ENCODE measurements at places on chromosomes 7 and 10.

- no peak for DNase-seq
Observed at GRCh38 chr7:129150199-129150996, 5.9 kb downstream of the TSPAN33 start.

DNA sequence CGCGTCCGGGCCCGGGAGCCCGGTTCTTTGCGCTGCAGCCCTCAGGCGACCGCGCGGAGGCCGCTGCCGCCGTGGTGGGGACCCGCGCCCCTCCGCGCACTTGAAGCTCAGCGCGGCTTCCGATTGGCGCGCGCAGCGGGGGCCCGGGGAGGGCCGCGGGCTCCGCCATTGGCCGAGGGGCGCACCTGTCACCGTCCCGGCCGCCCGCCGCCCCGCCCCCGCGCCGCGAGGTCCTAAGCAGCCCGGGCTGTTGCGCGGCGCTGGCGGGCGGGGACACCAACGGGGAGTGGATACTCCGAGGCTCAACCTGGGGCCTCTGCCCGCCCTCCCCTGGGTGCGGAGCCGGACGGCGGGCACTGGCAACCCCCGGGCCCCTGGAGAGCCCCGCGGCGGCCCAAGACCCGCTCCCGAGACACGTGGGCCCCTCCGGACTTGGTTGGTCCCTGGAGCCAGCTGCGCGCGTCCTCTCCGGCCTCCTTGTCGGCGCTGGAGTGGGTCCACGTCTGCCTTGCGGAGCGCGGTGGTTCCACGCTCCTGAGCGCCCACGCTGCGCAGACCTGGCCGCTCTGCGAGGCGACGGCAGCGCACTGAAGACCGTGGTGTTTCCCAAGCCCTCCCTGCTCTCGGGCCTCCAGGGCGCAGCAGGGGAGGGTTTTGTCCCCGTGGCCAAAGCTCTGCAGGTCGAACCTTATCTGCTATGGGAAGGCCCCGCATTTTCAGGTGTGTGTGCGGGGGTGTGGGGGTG lies at the start of gene MNX1:
MNX1 (minus strand) TSS at position 76 of the 745 bp plus-strand sequence. CDS start 313 bp downstream, outside the sequence.
- DNase-seq = no peak

- DNase-seq = no peak
Observed at GRCh38 chr7:112081778-112082177, 124.4 kb downstream of the DOCK4 start.

GRCh38 chr10:50600831-50601477 lies 22.8 kb downstream of the SGMS1 start:
- peak; percentile 61 for DNase-seq

DNA sequence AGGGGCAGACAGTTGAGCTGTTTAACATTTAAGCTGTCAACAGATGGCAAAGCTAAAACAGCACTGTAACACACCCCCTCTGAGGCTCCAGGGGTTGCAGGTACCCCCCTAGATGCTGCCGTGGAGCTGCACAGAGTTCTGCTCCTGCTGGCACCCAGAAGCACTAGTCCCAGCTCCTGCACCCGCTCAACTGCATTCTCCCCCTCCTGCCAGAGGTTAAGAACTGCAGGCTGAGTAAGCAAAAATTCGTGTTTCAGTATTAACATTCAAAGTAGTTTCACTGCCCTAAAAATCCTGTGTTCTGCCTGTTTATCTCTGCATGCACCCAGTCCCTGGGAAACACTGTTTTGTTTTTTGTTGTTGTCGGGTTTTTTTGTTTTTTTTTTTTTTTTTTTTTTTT lies 790.8 kb upstream of the KCND2 start:
- peak; percentile 12 for DNase-seq

GRCh38 chr10:31687663-31688482 lies 240.8 kb downstream of the ARHGAP12 start:
- no peak for DNase-seq

DNA sequence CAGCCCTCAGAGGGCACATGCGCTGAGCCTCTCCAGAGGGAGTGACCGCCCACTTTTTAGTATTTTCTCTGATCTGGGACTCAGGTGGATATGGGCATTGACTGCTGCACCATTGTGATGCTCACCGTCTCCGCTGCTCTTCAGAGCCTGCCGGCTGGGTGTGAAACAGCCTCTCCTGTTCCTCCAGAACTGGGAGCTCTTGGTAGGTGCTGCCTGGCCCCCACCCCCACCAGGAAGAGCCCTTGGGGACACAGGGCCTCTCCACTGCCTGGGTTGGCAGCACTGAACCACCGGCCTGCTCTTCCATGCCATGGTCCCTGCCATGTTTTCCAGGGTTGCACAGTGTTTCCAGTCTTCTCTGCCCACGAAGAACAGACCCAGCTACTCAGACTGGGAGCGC lies 36.3 kb downstream of the ARHGAP22 start:
- DNase-seq = no peak

DNA sequence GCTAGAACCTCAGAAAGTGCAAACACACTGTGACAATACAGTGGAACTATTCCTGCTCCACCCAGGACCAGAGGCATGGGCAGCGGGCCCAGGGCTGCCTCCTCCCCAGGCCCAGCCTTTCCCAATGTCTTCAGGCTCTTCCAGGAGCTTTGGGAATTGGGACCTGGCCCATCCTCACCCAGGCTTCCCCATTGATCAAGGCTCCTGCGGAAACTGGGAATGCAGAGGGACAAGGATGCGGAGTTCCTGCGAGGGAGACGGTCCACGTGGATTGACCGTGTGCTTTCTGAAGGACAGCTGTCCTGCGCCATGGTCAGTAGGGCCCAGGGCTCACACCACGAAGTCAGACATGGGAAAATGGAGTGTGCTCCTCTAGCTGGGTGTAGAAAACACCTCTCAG lies 56.6 kb downstream of the CSGALNACT2 start:
- no peak for DNase-seq

GRCh38 chr7:4845740-4846142 lies 16.1 kb downstream of the PAPOLB start:
- DNase-seq = no peak

DNA sequence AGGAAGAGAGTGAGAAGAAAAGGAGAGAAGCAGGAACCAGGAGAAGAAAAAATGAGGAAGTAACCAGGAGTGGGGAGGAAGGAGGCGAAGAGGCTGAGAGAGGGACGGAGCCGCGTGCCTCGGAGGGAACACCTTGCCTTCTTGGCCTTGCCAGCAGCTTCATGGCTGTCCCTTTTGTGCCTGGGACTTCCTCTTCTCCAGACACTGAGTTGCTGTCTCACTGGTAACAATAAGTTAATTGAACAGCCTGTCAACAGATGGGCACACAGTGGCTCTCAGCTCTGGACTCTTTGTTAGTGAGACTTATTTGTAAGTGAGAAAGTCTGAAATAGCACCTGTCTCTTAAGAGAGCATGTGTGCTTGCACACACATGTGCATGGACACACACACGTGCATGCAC lies 83.2 kb downstream of the GATA3 start:
- DNase-seq = no peak

Data from fibroblast of skin of abdomen (primary cell).